Stimulated activated naive B cell treated with anti-CD40 and anti-IgM and Interleukin-4, amounts not matched to agents 10 μg/mL and 1 μg/mL and 100 μg/mL, for 72 hours (primary cell): ENCODE measurements at places on chromosomes 2 and 18.
A peak's percentile ranks its signal among the peaks of the same experiment; 100 is the strongest.

DNA sequence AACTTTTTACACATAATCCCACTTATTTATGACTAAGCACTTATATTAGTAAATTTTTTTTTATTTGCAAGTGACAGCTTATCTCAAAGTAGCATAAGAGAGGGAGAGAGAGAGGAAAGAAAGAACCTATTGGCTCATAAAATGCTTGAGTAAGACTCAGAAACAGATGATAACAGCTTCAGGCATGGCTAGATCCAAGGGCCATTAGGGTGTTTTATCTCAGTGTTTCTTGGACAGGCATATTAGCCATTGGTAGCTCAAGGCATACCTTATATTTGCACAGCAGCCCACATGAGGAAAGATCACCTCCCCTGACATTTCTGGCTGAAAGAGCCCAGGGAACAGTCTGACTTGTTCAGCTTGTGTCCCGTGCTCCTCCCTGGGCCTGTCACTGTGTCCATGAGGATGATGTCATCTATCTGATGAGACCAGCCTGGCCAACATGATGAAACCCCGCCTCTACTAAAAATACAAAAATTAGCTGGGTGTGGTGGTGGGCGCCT lies 64.4 kb downstream of the IL1R2 start:
- H3K36me3 ChIP-seq = no peaks in the 10 kb centered on the region
- H3K4me1 ChIP-seq = peaks cover 17% of the 10 kb centered on the region
- H3K27me3 ChIP-seq = peaks cover 22% of the 10 kb centered on the region
- H3K27ac ChIP-seq = no peak overlapping the region
- DNase-seq = no peak

DNA sequence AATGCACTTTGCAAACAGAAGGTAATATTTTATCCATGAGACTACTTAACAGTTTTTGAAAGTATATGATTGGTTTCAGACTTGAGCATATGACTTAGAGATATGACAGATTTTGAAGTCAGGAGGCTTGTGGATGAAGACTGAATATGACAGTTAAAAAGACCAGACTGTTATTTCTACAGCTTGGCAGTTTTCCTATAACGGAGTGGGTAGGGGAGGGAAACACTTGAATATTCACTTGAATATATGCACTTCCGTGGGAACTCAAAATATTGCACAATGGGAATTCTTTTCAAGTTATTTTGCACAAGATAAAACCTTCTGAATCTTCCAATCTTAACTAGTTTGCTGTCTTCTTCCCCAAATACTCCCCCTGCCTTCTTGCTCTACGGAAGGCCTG lies 64.6 kb upstream of the ACKR3 start:
- peaks cover 55% of the 10 kb centered on the region for H3K27me3 ChIP-seq
- no peak for DNase-seq
- no peak overlapping the region for H3K4me3 ChIP-seq

- no peaks in the 10 kb centered on the region for H3K27me3 ChIP-seq
- peaks cover 58% of the 10 kb centered on the region for H3K4me1 ChIP-seq
- H3K27ac ChIP-seq = peak overlapping the region; percentile 70
- DNase-seq = no peak
- H3K4me3 ChIP-seq = no peak overlapping the region
Measured at GRCh38 chr2:26068602-26069298, 34.9 kb downstream of the RAB10 start.

DNA sequence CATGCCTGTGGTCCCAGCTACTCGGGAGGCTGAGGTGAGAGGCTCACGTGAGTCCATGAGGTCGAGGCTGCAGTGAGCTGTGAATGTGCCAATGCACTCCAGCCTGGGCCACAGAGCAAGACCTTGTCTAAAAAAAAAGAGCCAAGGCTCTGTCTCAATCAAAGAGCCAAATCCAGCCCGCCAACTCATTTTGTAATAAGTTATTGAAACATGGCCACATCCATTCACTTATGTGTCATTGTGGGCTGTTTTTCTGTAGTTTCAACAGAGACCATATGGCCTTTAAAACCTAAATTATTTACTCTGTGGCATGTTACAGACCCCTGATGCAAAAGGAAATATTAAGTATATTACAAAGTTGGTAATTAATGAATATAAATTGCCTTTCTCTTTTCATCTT lies 60.8 kb downstream of the GPR39 start:
- no peak overlapping the region for H3K27ac ChIP-seq
- no peak for DNase-seq

DNA sequence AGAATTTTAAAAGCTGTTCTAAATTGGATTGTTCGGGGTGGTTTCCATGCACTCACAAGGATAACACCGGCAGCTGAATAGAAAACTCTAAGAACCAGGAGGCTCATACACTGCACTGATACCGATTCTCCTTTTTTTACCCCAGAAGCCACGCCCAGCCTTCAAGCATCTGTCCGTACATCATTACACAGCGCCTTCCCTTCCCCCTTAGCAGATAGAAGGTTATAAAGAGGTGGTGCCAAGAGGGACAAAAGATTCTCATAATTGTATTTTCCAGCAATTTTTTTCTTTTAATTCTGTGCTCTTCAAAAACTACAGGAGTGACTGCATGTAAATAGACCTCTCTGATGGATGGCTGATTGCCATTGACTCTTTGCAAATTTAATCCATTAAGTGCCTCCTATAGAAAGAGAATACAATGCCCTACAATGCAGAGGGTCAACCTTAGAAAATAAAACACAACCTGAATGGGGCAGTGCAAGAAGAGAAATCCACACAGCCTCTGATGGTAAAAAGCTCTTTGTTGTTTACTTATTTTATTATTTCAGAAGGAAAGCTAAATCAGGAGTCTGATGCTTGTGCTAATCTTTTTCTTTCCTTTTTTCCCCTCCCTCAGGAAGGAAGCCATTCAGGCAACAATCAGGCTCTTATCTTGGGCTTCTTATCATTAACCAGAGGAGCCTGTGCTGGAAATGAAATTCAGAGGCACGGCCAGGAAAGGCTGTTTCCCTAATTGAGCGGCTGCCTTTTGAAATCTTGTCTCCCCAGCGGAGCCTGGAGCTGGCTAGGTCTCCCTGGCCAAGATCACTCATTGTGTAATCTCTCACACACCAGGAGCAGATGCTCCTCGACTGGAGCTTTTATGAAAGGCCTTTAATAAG lies 198.9 kb upstream of the NABP1 start:
- peaks cover 2% of the 10 kb centered on the region for H3K4me1 ChIP-seq
- H3K4me3 ChIP-seq = no peak overlapping the region
- H3K27ac ChIP-seq = no peak overlapping the region
- DNase-seq = no peak
- no peaks in the 10 kb centered on the region for H3K36me3 ChIP-seq
- peaks cover 6% of the 10 kb centered on the region for H3K27me3 ChIP-seq

DNA sequence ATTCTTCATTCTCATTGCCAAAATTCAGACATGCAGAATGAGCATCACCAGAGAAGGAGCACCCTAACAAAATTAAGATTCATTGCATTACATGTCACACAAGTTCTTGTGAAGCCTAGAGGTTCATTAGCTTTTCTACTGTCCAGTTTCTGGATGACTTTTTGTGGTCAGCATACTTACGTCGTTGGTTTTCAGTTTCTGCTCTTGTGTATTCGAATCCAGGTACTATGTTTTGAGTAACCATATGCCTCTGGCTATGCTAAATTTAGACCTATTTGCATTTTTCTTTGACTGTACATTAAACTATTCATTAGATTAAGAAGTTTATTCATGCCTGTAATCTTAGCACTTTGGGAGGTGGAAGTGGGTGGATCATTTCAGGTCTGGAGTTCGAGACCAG lies 251.3 kb downstream of the PARD3B start:
- no peak for DNase-seq
- no peaks in the 10 kb centered on the region for H3K36me3 ChIP-seq
- H3K4me1 ChIP-seq = no peaks in the 10 kb centered on the region

DNA sequence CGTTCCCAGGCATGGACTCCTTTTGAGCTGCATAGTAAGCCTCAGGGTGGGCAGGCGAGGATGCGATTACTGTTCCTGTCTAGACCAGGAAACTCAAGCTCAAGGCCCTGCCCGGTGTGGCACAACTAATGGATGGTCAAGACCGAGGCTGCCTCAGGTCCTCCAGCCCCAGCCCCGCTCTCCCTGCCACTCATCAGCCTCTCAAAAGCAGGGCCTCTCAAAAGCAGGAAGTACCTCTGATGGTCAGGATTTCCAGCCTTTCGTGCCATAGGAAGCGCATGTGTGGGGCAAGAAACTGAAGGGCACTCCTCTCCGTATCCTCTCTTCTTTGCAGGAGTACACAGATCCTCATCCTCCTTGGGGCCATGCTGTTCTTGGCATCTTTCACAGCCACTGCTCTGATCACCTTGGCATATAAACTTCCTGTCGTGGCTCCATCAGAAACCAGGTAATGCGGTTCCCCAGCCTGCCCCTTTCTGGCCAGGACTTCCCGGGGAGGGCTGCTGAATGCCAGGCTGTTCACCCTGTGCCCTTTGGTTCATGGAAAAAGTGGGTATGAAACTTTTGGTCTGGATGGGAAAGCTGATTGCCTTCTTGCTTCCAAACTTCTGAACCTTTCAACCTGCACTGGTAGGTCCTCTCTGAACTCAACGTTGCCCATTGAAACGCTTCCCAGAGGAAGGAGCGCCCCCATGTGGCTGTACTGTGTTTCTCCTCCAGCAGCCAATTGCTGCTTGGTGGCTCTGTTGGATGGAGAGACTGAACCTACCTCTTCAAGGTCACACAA lies 82.8 kb upstream of the SEC11C start:
- no peaks in the 10 kb centered on the region for H3K36me3 ChIP-seq
- peak; percentile 44 for DNase-seq
- H3K27me3 ChIP-seq = no peaks in the 10 kb centered on the region
- H3K4me1 ChIP-seq = peaks cover 15% of the 10 kb centered on the region
- no peak overlapping the region for H3K4me3 ChIP-seq
- H3K27ac ChIP-seq = peak overlapping the region; percentile 88

GRCh38 chr2:37767959-37768925 lies 96.8 kb upstream of the CDC42EP3 start:
- H3K4me1 ChIP-seq = no peaks in the 10 kb centered on the region
- no peak overlapping the region for H3K4me3 ChIP-seq
- peaks cover 7% of the 10 kb centered on the region for H3K36me3 ChIP-seq
- no peak overlapping the region for H3K27ac ChIP-seq
- no peak for DNase-seq
- H3K27me3 ChIP-seq = no peaks in the 10 kb centered on the region

- no peak overlapping the region for H3K4me3 ChIP-seq
- no peak overlapping the region for H3K27ac ChIP-seq
- no peak for DNase-seq
- H3K36me3 ChIP-seq = no peaks in the 10 kb centered on the region
- H3K27me3 ChIP-seq = peaks cover 44% of the 10 kb centered on the region
Measured at GRCh38 chr2:238952261-238952919, 104.5 kb downstream of the TWIST2 start.

DNA sequence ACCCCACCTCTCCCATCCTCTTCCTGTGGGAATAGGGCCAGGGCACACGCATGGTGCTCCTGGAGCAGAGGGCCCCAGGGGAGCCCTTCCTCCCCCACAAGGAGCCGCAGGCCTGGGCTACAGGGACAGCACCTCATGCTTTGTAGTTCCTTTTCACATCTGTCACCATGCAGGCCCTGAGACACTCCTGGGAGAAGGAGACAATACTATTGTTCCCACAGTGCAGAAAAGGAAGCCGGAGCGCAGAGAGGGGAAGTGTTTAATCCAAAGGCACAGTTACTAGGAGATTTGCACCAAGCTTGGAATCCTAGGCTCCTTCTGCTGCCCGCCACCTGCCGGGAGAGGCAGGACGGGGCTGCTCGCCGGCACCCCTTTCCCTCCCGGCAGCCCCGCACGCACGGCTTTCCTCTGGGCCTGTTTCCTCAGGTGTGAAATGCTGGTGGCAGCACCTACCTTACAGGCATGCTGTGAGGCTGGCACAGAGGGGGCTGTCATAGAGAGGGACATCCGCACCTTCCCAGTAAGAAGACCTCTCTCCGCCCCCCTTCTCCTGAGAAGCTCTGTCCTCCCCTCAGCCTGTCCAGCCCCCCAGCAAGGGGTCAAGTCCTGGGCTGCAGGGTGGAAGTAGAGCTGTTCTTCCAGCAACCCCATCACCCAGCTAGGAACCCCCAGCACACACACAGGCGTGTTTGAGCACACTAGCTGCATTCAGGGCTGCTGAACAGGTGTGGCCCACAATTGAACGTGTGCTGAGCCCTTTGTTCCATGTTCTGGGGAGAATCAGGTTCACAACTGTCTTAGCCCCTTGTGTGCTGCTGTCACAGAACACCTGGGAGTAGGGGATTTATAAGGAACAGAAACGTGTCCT lies 62.6 kb downstream of the SMAD7 start:
- H3K4me3 ChIP-seq = no peak overlapping the region
- no peak for DNase-seq
- H3K27me3 ChIP-seq = no peaks in the 10 kb centered on the region
- peaks cover 10% of the 10 kb centered on the region for H3K4me1 ChIP-seq
- no peaks in the 10 kb centered on the region for H3K36me3 ChIP-seq
